T1000 (cell line): ENCODE measurements at places on chromosomes 11 and 22.

GRCh38 chr22:23769321-23769965, 1.7 kb upstream of the CHCHD10 start:
- no peak for DNase-seq

DNA sequence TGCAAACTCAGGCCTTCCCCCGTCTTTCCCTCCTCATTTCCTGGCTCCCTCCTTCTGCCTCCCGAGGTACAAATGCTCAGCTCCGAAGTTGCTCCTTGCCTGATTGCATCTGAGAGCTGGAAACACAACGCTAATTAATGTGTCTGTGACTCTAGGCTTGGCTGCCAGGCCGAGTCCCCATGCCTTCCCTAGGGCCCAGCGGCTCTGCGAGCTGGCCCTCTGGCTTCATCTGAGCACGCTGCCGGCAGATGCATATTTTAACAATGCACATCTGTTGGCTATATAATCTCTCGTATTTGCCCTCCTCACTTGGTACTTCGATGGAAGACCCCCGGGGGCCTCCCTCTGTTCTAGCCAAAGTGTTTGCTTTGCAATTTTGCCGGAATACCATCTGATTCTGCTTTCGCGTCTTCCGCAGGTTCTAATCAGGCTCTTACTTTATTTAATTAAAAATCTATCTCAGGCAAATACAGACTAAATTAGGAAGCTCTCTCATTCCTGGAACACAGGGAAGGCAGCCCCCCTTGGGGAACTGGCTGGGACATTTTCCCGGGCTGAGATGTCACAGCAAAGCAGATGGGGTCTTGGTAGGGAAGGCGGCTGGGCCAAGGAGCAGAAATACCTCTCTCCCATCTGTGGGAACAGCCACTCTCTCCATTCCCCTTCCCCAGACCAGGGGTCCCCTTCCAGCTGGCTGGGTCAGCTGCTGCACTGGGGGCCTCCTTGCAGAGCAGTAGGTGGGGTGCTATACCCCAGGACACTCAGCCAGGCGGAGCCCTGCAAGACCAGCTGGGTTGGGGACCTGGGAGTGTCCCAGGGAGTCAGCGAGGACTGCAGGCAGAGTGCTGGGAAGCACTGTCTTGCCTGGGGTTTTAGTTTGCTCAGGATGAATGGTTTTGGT, 162.8 kb downstream of the ST3GAL4 start:
- no peak for DNase-seq

DNA sequence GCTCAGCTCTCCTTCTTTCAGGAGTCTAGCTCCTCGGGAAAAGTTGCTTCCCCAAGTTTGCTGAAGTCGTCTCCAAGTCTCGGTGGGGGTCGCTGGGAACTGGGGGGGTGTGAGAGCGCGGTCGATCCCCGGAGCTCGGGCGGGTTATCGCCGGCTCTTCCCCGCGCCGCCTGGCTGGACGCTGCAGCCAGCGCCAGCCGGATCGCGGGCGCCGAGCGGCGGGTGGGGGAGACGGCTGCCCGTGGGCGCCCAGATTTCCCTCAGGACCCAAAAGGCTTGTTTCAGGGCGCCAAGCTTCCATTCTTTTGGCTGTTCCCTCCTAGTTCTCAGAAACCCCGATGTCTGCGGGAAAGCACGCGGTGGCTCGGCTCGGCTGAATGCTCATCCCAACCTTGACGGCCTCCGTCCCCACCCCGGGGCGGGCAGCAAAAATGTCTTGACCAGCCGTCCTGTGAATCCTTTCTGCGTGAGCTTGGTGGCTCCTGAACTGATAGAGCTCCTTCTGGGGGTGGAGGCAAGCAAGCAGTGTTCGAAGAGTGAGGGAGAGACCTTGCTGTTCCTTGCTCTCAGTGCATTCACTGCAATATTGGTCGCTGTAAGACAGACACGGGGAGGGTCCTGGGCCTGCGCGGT, 1.7 kb downstream of the ZBTB16 start:
- DNase-seq, result no peak

GRCh38 chr22:38554281-38554680, 15.7 kb downstream of the DMC1 start:
- no peak for DNase-seq

- DNase-seq, result no peak
Measured at GRCh38 chr11:19281041-19281440, 40.3 kb upstream of the E2F8 start.
